Kidney glomerular epithelial cell (primary cell): ENCODE measurements at places on chromosomes 5 and 9.

- DNase-seq: no peak
Observed at GRCh38 chr5:43244823-43245565, 53.0 kb downstream of the NIM1K start.

- DNase-seq: peak; percentile 92
Observed at GRCh38 chr9:130927995-130928900, 10.8 kb downstream of the FIBCD1 start.

- no peak for DNase-seq
Observed at GRCh38 chr5:65191554-65192135, 290.1 kb downstream of the ADAMTS6 start.

- no peak for DNase-seq
Observed at GRCh38 chr5:149443210-149443609, 64.1 kb upstream of the IL17B start.

DNA sequence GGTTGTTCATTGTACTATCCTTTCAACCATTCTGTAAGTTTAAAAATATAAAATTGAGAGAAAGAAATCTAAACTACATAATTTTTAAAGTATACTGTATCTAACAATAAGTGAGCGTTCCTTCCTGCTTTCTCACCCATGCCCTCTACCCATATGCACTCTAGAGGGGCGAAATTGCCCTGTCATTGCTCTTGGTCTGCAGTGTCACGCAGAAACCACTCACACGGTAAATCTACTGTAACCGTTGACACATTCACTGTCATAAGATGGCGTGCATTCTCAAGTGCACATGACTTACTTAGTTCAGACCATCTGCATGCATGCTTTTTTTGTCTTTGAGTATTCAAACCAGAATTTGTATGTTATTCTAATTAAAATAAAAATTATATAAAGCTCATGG is 55.7 kb upstream of the NIPBL start:
- no peak for DNase-seq

- DNase-seq: no peak
Observed at GRCh38 chr9:13555989-13556500, 276.6 kb upstream of the MPDZ start.

DNA sequence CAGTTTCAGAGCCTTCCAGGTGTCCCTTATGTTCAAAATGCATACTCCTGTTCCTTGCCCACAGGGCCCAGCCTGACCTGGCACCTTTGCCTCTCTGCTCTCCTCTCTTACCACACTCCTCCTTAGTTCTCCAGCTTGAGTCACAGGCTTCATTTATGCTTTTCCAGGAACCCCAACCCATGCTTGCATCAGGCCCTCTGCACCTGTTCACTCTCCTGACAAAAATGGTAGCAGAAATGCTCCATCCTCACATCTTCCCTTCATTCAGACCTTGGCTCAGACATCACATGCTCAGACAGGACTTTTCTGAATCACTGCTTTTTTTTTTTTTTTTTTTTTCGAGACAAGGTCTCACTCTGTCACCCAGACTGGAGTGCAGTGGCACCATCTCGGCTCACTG is 15.1 kb upstream of the RNF145 start:
- DNase-seq: no peak

DNA sequence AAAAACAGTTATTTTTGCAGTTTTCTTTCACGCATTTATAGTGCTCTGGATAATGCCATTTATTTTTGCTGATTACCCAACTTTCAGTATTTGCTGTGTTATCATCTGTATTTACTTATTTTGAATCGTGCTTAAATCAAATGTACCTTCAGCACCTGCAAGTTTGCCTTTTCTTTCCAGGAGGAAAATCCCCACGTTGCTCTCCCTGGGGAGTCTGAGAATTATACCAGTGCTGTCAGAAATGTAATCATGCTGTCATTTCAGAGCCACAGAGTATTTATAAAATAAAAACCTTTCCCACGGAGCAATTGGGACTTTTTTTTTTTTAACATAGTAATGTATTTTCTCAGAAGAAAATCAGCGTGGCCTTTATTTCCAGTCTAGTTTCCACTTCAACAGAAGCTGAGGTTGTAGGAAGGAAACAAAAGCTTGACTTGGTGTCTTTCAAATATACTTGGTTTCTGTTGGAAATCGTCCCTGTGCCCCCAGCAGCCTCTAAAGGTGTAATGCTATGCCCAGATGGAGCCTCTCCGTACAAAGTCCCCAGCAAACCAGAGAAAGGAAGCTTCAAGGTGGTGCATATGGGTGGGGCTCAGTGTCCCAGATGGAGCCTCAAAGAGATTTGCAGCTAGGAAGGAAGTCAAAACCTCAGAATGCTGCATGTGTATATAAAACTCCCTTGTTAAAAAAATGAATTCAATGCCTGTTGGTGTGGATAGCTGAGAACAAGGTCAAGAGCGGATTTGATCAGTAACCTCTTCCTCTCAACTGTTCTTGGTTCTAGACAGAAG is 2.1 kb downstream of the GPR150 start:
- no peak for DNase-seq

DNA sequence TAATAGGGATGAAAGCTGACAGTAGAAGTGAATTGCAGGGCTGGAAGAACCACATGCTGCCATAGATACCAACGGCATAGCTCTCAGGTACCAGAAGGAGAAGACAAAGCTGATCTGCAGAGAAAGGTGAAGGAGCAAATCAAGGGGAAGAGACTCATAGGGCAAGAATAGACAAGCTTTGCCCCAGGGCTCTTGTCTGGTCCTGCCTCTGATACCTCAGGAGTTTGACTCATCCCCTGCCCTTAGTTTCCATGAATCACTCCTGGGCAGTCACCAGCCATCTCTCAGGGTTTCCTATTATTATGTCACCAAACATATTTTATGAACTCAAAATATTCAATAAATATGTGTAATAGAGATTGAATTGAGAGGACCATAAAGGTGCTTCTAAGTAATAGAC is 800.9 kb downstream of the DNAH5 start:
- no peak for DNase-seq

- no peak for DNase-seq
Observed at GRCh38 chr9:114953959-114954358, 23.6 kb upstream of the TNFSF8 start.

DNA sequence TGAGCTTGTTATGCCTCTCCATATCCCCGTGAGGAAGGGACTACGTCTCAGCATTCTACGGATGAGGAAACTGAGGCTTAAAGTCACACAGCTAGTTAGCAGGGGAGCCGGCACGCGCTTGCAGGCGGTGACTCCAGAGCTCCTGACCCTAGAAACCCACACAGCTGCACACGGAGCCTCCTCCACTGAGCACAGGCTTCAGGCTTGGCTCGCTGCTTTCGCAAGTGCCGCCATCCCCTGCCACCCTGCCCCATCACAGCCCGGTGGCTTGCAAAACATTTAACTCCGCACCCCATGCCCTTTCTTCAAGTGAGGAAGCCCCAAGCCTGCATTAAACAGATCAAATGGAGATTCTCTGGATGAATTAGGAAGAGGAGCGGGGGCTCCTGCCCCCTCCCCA is 138.3 kb downstream of the HSD17B3 start:
- DNase-seq: no peak

DNA sequence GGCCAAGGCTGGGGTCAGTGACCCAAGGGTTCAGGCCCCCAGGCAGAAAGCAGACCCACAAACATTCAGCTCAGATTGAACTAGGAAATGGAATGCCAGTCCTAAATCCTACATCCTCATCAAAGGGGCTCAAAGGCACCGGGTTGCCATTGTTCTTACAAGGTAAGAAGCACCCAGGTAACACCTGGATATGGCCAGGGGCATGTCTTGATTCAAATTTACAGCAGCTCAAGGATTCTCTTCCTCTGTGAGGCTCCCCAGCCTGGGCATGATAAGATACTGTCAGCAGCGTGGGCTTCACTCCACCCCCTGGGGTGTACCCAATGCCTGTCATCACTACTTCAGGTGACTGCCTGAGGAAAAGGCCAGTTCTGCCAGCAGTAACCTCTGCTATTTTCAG is 92.1 kb upstream of the FSTL4 start:
- DNase-seq: no peak
